Urothelium cell line (cell line): ENCODE measurements at places on chromosomes 4 and X.

- no peak for DNase-seq
These were observed 19.3 kb downstream of the ARHGEF6 start for GRCh38 chrX:136761421-136761820.

GRCh38 chr4:144223149-144223548 is 82.6 kb upstream of the GYPA start:
- no peak for DNase-seq

- DNase-seq, result no peak
These were observed 58.1 kb upstream of the STARD8 start for GRCh38 chrX:68589372-68589753.

DNA sequence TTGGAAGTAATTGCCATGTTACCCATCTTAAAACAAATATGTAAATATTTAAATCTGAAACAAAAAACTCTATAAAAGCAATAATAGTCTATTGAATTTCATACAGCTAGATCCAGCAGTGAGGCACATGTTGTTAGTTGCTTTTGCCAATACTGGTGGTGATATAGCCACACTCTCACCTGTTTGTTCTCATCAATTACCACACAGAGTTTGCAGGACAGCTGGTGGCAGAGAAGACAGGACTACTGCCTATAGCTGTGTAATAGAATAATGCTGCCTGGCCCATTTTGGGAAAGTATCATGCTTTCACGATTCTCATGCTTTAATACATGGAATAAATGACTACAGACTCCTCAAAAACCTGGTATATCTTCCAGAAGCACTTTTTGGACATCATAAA is 3.7 kb upstream of the PRR32 start:
- no peak for DNase-seq

- no peak for DNase-seq
These were observed 2.0 kb upstream of the NKX3-2 start for GRCh38 chr4:13546142-13546940.

DNA sequence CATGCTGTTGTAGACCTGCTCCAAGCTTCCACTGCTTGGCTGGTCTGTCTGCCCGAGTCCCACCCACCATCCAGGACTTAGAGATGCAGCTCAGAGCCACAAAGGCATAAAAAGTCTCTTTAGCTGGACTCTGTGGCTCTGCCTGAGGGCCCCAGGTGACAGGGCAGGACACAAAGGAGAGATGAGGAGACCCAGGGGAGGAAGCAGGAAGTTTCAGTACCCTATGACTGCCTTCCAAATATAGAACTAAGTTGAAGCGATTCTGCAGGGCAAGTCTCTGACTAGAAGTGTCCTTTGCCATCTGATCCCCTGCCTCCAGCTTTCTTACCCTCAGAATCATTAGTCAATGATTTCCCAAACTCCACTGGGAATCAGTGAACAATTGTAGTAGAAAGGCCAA is 11.2 kb upstream of the CXCR3 start:
- DNase-seq, result no peak

DNA sequence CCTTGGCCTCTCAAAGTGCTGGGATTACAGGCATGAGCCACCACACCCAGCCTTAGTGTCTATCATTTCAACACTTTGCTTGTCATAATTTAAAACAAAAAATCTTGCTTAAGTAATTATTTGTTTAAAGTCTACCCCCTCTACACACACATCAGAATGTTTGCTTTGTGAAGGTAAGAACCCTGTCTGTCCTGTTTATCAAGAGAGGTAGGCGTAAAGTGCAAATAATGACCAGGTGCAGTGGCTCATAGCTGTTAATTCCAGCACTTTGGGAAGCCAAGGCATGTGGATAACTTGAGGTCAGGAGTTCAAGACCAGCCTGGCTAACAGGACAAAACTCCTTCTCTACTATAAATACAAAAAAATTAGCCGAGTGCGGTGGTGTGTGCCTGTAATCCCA is 326.7 kb upstream of the CLNK start:
- DNase-seq, result no peak

GRCh38 chr4:152512483-152512882 is 23.4 kb downstream of the FBXW7 start:
- DNase-seq, result no peak

DNA sequence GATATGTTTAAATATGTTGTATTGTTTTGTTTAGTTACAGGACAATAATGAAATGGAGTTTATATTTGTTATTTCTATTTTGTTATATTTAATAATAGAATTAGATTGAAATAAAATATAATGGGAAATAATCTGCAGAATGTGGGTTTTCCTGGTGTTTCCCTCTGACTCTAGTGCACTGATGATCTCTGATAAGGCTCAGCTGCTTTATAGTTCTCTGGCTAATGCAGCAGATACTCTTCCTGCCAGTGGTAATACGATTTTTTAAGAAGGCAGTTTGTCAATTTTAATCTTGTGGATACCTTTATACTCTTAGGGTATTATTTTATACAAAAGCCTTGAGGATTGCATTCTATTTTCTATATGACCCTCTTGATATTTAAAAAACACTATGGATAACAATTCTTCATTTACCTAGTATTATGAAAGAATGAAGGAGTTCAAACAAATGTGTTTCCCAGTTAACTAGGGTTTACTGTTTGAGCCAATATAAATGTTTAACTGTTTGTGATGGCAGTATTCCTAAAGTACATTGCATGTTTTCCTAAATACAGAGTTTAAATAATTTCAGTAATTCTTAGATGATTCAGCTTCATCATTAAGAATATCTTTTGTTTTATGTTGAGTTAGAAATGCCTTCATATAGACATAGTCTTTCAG is 26.9 kb downstream of the NUDT6 start:
- DNase-seq, result no peak

- no peak for DNase-seq
These were observed 73.2 kb downstream of the FAM53A start for GRCh38 chr4:1610791-1611500.

GRCh38 chr4:36241771-36242170 is 2.5 kb downstream of the ARAP2 start:
- no peak for DNase-seq

GRCh38 chr4:156956826-156957368 is 14.7 kb downstream of the PDGFC start:
- no peak for DNase-seq

- no peak for DNase-seq
These were observed 336.4 kb upstream of the NOCT start for GRCh38 chr4:138678985-138679746.

- no peak for DNase-seq
These were observed 91.2 kb downstream of the NXF2 start for GRCh38 chrX:102338162-102338561.

GRCh38 chr4:128570387-128570975 is 239.0 kb upstream of the JADE1 start:
- no peak for DNase-seq

DNA sequence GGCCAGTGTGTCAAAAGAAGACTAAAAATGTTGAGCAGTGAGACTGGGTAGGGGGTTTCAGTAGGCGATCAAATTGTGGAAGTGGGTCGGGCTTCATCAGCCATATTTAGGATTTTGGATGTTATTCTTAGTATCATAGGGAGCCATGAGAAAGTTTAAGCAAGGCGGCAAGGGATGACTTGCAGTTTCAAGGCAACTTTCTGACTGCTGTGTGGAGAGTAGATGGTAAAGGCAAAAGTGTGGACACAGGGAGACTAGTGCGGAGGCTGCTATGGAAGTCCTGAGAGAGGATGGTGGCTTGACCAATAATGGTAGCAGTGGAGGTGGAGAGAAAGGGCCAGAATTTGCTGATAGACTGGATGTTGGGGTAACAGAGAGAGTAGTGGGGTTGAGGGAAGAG is 15.4 kb downstream of the GK start:
- no peak for DNase-seq

DNA sequence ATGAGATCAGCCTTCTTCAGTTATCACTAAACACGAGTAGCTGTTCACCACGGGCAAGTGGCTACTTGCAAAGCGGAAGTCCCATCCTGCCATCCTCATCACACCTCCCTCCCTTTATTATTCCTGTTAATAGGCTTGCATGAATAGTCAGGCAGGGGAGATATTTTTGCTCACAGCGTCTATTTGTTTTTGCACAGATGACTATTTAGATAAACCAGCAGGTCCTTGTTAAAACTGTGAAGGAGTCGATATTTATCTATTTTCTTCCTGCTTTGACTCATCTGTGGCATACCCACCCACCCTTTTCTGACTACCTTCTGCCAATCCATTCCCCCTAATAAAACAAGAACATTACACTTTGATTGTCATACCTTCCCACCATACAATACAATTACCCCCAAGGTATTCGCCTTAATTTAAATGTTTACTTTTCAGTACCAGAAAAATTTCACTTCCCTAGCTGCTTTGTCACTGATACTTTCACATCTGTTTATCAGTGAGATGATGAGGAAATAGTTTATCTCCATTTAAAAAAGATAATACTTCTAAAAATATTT is 96.6 kb upstream of the BANK1 start:
- DNase-seq, result no peak

DNA sequence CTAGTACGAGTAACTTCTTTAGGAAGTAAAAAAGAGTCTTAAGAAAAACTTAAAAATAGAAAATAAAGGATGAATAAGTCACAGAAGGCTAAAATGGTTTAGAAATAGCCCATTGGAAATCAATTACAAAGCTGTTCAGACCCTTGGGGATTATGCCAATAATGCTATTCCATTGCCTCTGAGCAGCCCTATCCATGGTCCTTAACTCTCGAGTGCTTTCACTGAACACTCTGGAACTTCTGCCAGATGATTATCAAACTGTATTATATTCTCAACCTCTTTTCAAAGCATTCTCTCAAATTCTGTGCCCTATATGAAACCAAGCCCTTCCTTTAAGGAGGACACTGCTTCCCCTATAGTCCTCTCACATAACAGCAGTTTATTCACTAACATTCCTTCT is 17.0 kb downstream of the SLC9B1 start:
- DNase-seq, result no peak
